ENCODE measurements at places on chromosomes 6 and 20.

DNA sequence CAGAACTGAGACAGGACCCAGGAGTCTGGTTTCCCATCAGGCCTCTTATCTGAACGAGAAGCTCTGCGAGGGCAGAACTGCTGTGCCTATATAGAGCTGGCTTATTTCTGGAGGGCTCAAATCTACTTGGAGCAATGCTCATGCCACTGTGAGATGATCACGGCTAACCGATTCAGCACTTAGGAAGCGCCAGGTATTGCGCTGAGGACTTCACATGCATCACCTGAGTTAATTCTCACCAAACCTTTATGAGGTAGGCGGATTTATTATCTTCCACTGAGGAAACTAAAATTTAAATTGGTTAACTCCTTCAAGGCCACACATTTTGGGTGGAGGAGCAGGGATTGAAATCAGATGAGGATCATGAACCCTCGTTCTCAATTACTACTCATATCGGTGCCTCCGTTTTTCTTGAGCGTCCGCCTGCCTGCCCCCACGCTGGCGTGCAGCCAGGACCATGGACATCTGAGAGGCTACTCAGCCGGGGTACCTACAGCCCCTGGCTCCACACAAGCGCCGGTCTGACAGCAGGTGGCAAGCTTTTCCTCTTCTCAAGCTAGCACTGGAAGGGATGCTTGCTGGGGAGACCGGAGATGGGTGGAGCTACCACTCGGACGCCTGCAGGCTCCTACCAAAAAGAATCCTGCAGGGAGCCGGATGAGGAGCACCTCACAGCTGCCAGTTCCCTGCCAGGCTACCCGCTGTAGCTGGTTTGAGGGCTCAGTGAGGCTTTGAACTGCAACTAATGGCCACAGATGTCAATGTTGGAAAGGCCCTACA lies 1.0 kb upstream of the PCIF1 start:
- DNase-seq, result peak; percentile 73

- no peak for DNase-seq
These were observed 2.5 kb upstream of the ULBP2 start for GRCh38 chr6:149939356-149939648.

DNA sequence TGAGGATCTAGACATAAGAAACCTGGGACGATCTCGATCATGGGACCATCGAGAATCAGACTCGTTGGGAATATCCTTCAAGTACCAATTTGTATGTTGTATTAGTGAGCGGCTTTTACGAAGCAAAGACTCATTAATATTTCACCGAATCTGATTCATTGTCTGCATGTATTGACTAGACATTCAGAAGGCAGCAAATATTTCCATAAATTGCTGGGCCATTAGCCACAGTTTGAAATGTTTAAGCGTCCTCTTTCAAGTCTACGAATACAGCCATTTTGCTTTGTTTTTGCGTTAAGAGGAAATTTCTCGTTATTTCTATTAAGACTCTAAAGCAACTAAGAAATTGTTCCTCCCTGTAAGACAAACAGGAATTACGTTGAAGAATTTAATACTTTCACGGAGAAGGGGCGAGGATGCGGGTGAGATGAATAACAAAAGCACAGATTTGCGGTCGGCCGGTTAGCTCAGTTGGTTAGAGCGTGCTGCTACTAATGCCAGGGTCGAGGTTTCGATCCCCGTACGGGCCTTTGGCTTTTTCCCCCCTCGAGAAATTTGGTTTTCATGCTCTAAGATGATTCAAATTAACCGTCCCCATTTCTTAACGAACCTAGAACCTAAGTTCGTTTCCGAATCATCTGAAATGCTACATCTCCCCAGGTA lies 18.5 kb downstream of the POM121L2 start:
- peak; percentile 56 for DNase-seq

DNA sequence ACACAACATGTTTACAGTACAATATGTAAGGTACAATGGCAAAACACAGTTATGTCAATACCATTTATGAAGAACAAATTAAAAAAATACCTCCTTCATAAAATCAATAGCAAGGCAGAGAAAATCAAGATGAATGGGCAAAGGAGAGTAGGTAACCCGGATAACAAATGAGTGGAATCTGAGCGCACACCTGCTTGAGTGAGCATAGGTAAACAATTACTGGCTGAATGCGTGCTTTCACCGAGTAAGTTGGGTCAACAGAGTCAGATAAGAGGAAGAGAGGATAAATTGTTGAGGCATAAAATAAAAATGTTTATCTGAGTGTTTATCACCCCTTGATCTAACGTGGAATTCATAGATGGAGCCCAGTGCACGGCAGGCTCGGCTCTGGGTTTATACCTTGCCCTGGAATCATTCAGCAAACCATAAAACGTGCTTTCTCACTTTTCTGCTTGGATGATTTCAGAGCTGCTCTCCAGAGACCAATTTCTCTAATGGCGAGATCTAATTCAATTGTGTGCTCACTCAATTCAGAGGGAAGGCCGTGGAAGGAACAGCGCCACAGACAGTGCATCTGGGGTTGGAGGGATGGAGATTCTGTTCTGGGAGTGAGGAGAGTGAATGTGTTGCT lies 224.8 kb upstream of the MAP3K7 start:
- no peak for DNase-seq

GRCh38 chr6:45535933-45536332 lies 158.2 kb upstream of the SUPT3H start:
- no peak for DNase-seq

GRCh38 chr6:63372951-63373533 lies 53.3 kb upstream of the LGSN start:
- DNase-seq, result no peak

DNA sequence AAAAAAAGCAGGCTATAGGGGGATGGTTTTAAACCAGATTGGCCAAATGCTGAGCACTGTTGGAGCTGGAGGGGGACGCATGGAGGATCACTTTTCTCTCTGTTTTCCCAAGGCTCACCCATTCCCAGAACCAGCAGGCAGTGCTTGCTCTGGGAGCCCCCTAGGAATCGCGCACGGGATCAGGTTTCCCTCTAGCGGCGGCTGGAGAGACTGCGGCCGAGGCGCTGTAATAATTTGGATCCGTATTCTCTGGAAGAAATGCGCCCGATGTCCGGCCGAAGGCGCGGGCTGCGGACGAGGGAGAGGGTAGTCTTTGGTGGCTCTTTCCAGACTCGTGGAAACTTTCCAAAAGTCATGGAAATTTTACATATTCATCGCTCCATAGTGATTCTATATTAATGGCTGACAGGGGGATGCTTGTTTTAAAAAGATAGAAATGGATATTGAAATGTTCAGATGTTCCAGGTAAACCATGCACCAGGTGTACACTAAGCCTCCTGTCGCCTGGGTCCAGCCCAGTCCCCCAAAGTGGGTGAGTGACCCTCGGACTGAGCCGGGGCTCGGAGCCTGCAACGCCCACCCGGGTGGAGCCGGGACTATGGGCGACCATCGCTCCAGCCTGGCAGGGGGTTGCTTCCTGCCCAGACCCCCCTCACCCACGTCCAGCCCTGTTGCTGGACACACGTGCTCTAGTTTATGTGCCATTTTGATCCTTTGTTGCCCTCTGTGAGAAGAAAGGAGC lies 78.7 kb upstream of the PHACTR3 start:
- DNase-seq, result no peak

DNA sequence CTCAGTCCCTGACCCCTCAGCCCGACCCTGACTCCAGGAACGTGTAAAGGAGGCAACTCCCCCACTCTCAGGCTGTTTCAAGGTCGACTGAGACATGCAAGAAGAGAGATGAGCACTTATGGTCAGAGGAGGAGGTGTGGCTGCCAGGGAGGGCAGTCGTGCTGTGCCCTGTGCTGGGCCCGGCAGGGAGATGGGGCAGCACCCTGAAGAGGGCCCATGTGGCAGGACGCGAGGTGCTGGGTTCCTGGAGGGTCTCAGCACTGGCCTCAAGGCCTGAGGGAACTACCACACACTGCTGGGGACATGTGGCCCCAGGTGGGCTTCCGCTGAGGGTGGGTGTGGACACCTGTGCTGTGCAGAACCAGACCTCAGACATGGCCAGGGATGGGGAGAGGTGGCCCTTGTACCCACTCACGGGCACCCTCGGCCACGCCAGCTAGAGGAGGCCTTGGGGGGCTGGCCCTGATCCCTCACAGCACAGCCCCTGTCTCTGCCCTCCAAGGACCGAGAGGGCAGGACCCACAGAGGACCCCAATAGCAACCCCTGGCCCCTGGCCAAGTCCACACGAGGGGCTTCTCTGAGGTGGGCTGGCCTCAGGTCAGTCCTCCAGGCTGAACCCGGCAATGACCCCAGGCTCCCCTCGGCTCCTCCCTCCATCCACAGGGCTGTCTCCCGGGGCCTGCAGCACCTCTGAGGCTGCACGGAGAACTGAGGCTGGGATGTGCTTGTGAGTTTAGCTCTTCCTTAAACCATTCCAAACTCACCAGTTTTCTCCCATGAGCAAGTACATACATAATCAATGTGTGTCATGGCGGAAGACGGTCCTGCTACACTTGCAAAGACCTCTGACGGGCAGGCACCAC lies 8.7 kb downstream of the SLC2A4RG start:
- no peak for DNase-seq

DNA sequence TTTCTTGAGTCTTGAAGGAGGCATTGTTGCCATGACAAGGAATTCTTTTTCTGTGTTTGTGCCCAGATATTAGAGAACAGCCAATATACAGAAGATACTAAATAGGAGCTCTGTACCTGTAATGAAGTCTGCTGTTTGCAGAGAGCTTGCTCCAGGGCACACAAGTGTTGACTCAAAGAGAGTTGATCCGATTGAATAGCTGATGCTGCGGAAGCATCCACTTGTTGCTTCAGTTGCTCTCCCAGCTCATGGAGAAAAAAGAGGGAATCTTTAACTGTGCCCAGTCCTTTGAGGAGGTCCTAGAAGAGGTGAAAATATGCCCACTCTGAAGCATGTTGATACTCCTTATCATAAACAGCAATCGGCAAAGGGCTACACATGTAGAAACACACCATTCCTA lies 411.4 kb downstream of the ESR1 start:
- no peak for DNase-seq

DNA sequence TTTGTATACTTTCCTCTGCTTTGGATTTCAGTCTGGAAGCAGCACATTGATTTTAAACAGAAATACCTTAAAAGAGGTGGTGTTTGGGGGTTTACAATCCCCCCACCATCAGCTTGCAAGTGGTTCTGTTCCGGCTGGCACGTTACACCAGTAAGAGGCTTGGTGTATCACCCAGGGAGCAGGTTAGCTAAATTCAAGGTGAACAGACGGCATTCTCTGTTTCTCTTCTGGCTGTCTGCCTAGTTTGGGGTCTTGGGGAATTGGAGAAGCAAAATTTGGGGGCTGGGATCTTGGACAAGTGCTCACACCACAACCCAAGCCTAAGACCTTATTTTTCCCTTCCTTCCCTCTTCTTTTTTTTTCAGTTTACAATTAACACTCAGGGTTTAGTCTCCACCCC lies 7.5 kb upstream of the APCDD1L start:
- no peak for DNase-seq

GRCh38 chr6:79038061-79038460 lies 40.0 kb downstream of the PHIP start:
- DNase-seq, result no peak

DNA sequence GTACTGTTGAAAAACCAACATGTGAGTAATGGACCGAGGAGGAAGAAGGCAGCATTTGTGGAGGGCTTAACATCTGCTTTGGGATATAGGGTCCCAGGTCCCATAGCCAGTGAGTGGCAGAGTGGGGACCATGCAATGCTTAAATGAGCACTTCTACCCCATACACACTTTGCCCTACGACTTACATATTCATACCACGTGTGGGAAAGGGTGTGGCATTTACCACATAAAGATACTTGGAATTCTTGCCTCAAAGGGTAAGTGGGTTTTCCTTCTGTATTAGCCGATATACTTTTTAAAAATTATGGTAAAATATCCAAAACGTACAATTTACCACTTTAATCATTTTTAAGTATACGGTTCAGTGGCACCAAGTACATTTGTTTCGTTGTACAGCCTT lies 199.3 kb downstream of the BACH2 start:
- no peak for DNase-seq

- DNase-seq, result no peak
These were observed 4.8 kb downstream of the PPP1R10 start for GRCh38 chr6:30612213-30612612.

All from fibroblast of the conjunctiva (primary cell).